ENCODE measurements at places on chromosomes 11 and 22.

GRCh38 chr11:60831501-60832079 is 10.3 kb upstream of the CCDC86 start:
- DNase-seq: no peak

DNA sequence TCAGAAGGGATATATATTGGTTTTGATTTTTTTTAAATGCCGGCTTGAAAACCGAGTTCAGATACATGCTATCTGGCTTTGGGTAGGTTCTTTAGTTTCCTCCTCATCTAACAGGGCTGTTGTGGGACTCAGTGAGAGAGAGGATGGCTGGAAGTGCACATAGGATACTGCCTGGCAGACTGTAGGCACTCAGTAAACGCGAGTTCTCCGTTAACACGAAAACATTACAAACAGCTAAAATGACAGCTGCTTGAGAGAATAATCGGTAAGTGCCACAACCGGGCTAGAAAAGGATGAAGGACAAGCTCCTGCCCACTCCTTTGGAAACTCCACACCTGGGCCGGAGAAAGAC is 369 bp downstream of the XRRA1 start:
- no peak for DNase-seq

DNA sequence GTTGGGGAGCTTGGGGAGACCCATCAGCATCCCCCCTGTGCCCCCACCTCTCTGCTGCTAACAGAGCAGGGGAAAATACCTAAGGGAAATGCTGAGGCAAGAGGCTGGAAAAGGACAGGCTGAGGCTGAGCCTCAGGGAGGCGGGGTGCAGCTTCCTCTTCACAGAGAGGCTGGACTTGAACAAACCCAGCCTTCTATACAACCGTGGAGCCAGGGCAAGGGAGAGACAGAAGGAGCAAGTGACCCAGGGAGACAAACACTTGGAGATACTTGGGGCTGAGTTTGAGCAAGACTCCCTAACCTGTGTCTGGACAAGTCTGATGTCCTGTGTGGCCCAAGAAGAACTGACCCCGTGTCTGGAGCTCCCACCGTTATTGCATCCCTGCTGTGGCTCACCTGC is at the start of gene SLCO2B1:
TSS of gene SLCO2B1 (plus strand) at position 229 of the 400 bp plus-strand sequence. CDS start 275 bp downstream, outside the sequence.
- DNase-seq: no peak

DNA sequence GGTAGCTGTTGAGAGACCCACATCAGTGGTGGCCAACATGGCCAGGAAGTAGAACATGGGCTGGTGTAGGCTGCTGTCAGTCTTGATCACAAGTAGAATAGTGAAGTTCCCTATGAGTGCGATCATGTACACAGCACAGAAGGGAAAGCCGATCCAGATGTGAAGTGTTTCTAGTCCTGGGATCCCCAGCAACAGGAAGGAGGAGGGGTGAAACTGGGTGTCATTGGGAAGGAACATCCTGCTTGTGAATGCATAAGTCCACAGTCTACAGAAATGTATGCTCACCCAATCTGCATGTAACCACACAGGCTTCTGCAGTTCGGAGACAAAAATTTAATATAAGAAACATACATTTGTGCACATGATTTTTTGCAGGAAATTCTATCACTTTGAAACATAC is at the start of gene OR52E2:
TSS of gene OR52E2 (minus strand) at position 237 of the 400 bp plus-strand sequence. CDS start at position 237, 0 bp downstream.
- DNase-seq: no peak

- peak; percentile 43 for DNase-seq
Measured at GRCh38 chr11:67303835-67304411, 593 bp downstream of the SSH3 start.

DNA sequence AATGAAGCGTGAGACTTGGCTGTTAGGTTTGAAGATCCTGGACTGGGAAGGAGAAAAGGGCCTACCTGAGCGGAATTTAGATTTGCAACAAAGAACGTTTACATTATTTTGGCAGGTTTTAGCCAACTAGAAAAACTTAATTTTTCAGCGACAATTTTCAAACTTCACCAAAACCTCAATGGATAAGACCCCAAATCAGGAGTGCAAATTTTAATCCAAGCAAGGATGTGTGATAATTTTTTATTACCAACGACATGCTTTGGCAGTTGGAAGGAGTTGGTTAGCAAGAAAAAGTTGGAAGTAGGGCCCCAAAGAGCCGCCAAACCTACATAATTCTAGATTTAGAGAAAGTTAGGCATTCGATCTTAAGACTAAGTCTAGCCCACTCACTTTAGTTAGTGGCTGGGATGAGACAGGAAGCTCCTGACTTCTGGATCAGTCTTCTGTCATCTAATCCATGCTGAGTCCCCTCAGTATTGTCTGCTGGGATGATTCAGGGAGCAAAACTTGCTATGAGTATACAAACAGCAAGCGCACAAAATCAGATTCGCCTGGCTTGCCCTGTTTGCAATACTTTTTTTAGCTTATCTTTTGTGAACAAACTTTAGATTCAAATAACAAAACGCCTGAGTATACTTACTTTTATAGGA is 787 bp upstream of the RDX start:
- DNase-seq: no peak

Measured in GM23338 (cell line).